ENCODE measurements at places on chromosomes 2 and 18.

- DNase-seq, result no peak
Measured at GRCh38 chr2:26298286-26298637, 47.7 kb upstream of the SELENOI start.

- no peak for DNase-seq
Measured at GRCh38 chr2:42558827-42559226, 9.6 kb upstream of the MTA3 start.

GRCh38 chr18:4193086-4193485, 262.0 kb downstream of the DLGAP1 start:
- DNase-seq, result no peak

DNA sequence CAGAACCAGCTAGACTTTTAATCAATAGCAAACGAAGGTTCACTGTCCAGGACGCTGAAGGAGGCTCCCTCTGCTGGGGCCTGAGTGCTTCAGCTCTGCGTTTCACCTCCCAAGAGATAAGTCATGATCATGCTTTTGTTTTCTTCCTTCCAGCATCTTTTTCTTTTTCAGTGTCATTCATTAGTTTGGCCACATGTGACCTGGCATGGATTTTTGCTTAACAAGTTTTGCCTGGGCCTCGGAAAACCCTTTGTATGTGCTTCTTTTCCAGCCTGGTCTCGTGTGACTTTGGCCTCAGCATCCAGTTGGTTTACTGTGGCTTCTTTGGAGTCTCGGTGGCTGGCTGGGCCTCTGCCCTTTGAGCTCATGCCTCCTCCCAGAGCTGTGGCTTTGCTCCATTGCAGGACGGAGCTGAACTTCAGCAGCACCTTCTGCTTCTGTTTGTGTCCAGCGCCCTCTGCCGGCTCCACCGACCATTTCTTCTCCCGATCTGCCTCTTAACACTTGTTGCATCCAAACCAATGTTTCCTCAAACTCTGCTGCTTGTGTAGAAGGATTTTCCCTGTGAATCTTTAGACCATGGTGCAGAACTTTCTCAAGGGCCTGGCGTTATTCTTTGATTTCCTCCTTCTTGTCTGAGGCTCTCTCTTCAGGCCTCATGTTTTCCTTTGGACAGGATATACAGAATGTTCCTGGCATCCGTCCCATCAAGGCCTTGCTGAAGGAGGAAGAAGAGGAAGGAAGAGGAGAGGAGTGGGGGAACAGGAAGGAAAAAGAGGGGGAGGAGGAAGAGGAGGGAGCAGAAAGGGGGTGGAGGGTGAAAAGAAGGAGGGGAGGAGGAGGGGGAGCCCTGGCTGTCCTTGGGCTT, 23.6 kb upstream of the HES6 start:
- DNase-seq, result peak; percentile 80

DNA sequence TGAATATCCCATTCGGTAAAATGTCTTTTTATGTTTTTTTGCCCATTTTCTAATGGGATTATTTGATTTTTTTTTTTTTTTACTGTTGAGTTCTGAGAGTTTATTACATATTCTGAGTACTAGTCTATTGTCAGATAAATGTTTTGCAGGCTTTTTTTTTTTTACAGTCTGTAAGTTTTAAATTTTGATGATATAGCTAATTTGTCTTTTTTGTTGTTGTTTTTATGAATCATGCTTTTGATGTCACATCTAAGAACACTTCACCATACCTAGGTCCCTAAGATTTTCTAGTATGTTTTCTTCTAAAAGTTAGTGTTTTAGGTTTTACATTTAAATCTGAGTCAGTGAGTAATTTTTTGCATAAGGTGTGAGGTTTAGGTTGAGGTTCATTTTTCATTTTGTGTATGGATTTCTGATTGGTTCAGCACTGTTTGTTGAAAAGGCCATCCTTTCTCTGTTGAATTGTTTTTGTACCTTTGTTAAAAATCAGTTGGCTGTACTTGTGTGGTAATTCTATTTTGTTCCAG, 40.7 kb downstream of the PTPN4 start:
- no peak for DNase-seq

GRCh38 chr2:114068438-114068837, 178.5 kb downstream of the ACTR3 start:
- peak; percentile 1 for DNase-seq

- no peak for DNase-seq
Measured at GRCh38 chr18:42782929-42783328, 332.6 kb downstream of the RIT2 start.

DNA sequence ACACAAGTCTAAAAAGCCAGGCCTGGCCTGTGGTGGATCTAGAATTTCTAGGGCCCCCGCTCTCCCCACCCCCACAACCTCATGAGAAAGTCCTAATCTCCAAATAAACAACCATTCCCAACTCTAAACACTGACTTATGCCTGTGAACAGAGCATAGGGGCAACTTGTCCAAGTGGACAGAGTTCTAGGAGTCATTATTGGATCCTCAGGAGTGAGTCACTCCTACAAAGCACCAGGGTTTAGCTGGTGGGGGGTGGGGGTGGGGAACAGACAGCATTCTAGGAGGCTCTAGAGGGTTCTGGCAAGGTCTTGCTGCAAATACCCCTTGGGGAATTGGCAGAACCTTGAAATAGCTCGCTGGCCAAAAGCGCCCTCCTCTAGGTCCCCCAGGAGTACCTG, 83.3 kb downstream of the ZCCHC2 start:
- no peak for DNase-seq

DNA sequence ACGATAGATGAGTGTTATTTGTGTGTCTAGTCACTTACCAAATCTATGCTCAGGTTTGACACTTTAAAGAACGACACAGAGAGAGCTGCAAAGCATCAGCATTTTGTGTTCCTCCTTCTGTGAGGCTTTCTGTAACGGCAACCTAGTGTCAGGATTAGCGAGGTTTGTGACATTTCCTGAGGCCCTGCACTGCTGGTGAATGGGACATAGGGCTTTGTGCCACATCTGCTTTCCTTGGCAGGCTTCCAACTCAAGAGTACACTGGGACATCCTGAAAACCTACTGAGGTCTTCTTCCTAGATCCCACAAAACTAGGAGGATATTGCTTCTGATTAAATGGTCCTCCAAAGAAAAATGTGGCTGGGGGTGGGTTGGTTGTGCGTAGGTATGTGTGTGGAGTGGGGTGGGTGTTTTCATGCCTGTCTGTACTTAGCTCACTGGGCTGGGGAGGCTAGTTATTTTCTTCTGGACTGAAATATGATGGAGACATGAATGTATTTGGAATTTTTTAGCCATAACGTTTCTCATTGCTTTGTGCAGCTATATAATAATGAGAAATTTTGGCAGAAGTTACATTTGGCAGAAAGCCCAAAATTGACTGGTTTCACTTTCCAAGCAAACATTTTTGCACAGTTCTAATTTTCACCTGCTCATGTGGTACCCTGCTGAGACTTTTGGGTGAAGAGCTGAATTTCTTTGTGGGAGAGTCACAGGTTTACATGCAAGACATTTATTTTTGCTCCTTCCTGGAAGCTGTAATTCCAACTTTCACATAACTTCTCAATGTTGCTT, 308.4 kb downstream of the XIRP2 start:
- DNase-seq, result peak; percentile 70

DNA sequence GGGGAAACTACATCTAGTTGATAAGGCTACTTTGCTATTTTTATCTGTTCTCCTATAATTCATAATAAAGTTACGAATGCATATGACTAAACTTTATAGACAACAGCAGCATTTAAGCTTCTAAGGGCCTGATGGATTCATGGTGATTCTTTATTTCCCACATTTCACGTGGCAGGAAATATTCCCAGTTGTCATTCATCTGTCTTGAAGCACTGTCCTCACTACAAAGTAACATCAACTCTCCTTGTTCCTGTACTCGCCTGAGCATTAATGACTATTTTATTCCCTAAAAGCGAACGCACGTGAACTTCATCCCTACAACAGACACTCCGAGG, 2.6 kb downstream of the SATB2 start:
- DNase-seq, result no peak

GRCh38 chr2:20214566-20215182, 10.3 kb downstream of the SDC1 start:
- DNase-seq, result no peak

DNA sequence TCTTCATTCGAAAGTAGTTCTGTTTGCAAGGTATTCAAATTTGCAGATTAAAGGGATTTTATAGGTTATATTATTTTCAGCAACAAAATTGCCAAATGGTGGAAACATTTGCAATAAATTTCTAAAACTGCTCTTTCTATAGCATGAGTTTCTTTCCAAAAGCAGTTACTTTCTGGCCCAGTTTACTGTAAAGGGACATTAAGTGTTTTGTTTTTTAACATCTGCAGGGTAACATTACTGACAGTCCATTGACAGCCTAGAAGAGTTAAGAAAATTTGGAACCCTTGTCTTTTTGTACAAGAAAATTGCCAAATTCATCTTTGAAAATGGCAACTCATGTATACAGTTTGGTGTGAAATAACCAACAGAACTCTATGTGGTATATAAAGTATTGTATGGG, 375.1 kb downstream of the SETBP1 start:
- DNase-seq, result no peak

DNA sequence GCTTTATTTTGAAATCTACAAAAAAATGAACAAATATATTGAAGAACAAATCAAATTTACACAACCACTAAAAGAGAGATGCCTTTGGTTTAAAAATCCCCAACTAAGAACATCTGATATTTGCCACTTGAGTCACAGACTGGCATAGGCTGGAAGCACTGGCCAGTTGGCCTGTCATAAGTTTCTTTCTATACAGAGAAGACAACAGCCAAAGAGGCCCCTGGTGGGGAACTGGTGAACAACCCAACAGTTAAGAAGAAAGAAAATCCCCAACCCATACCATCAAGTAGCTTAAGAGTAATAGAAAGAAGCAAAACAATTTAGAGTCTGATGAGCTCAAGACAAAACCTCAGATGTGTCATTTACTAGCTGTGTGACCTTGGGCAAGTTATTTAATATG, 45.5 kb downstream of the OSR1 start:
- peak; percentile 19 for DNase-seq

DNA sequence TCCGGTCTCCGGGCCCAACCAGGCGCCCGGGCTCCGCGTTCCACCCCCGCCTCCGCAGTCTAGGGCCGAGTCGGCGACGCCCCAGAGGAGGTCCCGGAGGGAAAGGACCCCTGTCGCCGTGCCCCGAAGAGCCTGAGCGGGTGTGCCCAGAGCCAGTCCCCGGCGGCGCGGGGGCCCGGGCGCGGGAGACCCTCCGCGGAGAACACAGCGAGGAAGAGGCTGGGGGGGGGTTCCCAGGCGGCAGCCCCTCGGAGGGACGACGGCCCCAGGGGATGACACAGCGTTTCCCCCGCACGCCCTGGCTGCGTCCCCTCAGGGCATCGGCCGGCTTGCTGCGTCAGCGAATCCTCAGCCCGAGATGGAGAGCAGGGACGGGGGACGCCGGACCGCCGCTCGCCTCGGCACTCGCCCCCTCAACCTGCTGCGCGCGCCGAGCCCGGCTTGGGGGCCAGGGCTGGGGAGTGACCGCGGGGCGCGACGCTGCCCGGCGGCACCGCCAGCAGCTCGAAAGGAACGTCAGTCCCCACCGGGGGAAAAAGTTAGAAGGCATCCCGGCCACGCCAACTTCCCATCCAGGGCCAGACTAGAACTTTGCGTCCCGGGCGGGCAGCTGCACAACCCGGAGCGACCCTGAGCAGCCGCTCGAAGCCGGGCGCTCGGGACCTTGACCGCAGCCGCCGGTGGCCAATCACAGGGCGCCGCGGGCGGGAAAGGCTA, 711 bp downstream of the SFXN5 start:
- peak; percentile 43 for DNase-seq

DNA sequence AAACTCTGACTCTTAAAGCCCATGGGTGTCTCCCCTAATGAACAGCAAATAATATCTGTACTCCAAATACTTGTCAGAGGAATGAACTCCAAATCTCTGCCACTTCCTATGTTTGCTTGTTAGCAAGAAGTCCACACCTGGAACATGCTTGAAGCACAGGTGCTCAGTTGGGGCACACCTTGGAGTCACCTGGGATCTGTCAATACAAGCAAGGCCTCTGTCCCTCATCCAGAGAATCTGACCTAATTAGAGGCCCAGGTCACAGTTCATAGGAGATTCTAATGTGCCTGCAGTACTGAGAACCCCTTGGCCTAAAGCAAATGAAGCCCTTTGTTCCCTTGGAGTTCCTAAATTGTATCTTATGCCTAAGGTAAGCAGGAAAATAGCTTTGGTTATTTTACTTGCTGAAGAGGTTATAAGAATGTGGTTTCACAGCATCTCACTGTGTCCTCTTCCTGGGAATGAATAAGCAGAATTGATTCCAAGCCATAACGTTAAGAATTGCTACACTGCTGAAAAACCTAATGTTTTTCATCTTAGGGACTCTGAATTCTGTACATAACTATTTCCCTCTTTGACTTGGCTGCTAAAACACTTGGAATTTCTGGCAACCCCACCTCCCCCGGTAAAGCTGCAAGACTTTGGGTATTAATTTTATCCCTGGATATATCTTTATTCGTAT, 113.4 kb downstream of the PIEZO2 start:
- DNase-seq, result no peak

GRCh38 chr2:29166242-29167039, 51.2 kb downstream of the CLIP4 start:
- peak; percentile 30 for DNase-seq

DNA sequence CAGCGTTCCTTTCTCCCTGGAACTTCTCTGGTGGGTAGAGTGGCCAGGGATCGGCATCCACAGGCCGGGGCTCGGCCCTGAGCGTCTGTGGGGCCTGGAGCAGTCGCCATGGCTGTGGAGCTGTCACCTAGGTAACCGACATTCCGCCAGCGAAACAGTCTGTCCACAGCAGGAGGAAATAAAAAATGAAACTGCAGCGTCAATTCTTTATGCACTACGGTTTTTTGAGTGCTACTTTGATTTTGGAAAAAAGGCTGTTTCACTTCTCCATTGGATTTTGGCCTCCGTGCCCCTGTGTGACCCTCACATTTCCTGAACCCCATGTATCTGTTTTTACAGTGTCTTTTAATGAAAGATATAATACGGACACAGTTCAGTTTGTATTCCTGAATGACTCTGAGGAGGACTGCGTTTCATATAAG, 163.4 kb downstream of the LDLRAD4 start:
- DNase-seq, result no peak

- no peak for DNase-seq
Measured at GRCh38 chr18:44996261-44996660, 315.6 kb downstream of the SETBP1 start.

GRCh38 chr2:168136392-168136977, 110.9 kb downstream of the STK39 start:
- peak; percentile 68 for DNase-seq

GRCh38 chr18:28584731-28585130, 407.8 kb upstream of the CDH2 start:
- peak; percentile 13 for DNase-seq
